ENCODE measurements at places on chromosomes 2 and 18.

DNA sequence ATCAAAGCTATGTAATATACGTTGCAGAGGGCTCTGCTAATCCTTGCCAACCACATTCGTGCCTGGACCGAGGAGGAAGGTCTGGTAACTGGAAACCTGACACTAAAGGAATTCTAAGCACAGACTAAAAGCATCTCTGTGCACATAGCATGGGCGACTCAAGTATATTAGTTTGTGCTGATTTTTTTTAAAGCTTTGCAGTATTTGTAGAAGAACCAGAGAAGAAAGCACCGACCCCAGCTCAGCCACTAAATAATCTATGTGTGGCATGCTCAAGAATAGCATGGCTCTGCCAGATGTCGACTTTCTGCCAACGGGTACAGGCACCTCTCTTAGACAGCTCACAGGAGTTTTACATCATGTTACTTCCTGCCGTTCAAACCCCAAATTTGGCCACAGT lies 73.2 kb upstream of the NRP2 start:
- no peak for DNase-seq

DNA sequence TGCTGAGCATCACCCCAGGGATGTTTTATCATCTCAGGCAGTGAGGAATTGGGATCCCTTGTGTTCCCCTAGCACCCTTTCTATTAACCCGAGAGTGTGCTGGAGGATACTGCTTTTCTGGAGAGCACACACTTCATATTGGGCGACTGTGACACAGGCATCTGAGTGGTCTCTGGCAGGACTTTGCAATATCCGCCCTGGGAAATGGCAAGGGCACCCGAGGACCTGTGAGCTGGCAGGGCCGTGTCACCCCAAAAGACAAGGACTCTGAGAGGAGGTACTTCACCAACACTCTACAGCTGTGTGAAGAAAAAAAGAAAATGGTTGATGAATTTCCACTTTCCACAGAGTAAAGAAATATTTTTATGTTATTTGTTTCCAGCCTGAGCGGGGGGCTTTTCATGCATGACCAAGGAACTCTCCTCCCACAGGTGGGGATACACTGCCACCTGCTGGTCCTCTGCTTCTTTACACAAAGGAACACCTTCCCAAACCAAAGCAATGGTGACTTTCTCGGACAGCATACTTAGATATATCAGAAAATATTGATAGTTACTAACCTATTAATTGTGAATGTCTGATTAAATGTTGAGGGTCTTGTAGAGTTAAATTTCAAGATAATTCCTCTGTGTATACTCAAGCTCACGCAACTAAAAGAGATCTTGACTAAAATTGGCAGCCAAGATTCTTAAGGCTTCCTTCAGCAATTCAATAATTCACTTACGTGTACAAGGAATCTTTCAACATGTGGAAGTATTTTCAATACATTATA lies 45.9 kb upstream of the REG3G start:
- DNase-seq = peak; percentile 51

- peak; percentile 64 for DNase-seq
These were observed 52.5 kb upstream of the FAM136A start for GRCh38 chr2:70354264-70354949.

GRCh38 chr2:169776252-169776761 lies 22.4 kb upstream of the SSB start:
- DNase-seq = no peak

DNA sequence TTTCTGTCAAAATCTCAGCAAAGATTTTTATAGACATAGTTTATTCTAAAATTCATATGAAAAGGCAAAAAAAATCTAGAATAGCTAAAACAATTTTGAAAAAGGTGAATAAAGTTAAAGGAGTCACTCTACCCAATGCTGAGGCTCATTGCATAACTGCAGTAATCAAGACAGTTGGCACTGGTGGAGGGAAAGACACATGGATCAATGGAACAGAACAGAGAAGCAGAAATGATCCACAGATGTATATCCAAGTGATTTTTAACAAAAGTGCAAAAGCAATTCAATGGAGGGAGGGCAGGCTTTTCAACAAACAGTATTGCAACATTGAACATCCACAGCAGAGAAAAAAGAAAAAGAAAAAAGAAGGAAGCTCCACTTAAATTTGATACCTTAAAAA lies 162.8 kb downstream of the RBM43 start:
- DNase-seq = no peak

GRCh38 chr18:74946646-74947375 lies 262.1 kb downstream of the PTGR3 start:
- no peak for DNase-seq

DNA sequence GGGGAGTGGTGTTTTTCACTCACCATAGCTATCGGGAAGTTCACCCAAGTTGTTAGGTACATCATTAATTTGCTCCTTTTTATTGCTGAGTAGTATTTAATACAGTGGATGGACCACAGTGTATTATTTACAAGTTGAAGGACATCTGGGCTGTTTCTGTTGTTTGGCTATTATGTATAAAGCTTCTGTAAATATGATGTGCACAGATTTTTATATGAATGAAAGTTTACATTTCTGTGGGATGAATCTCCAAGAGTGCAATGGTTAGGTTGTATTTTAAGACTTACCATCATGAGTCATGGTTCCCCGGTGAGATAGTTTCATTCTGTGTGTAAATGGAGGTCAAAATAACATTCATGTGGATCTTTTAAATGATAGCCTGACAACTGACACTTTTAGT lies 337.4 kb downstream of the PTPRM start:
- peak; percentile 63 for DNase-seq

- no peak for DNase-seq
These were observed 97.1 kb upstream of the LGALSL start for GRCh38 chr2:64356906-64357305.

DNA sequence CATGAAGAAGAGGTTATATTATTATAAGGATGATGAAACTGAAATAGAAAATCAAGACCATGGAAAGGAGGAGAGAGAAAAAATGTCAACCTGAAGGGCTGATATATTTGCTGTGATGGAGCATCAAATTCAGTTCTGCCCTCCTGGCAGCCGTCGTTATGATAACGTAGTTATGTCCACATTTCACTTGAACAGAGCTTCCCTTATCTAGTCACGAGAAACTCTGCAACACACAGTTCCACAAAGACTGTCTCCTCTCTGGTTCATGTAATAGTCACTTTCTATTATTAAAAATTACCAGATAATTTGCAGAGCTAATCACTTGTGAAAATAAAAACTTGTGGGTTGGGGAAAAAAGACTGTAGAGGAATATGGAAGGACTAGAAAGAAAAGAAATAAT lies 19.5 kb upstream of the RBMS1 start:
- no peak for DNase-seq

DNA sequence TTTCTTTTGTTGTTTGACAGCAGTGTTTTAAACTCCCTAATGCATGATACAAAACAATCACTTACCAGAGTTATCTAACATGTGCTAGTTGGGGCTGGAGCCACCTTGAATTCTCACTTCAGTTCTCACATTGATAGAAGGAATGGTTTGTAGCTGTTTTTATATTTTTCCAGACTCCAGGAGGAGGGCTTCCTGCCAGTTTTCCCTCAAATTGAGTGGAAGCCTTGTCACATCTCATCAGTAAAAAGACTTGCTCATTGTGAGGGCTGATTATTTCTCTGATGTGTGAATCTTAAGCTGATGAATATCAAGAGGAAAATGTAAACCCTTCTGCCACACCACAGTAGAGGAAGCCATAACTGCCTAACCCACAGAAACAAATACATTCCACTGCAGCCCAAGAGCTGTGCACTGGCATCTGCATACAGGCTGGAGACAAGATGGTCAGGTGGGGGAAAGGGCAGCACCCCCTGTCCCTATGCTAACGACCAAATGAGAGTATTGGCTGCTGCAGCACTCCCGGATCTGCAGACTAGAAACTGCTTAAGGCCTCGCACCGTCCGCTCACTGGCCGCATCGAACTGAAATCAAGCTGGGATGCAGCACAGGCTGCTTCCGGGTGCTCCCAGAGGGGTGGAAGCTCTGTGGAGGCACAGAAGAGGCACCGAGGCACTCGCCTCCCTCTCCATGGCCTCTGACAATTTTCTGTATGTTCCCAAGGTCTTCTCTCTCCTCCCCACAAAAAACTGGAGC lies 73.7 kb upstream of the TPO start:
- no peak for DNase-seq

- no peak for DNase-seq
These were observed 10.0 kb upstream of the ICA1L start for GRCh38 chr2:202881570-202881969.

GRCh38 chr2:239106314-239106908 lies 258.5 kb downstream of the TWIST2 start:
- peak; percentile 73 for DNase-seq

- peak; percentile 20 for DNase-seq
These were observed 65.0 kb downstream of the NYAP2 start for GRCh38 chr2:225464346-225465025.

GRCh38 chr2:37105150-37105549 lies 20.8 kb downstream of the GPATCH11 start:
- DNase-seq = no peak

DNA sequence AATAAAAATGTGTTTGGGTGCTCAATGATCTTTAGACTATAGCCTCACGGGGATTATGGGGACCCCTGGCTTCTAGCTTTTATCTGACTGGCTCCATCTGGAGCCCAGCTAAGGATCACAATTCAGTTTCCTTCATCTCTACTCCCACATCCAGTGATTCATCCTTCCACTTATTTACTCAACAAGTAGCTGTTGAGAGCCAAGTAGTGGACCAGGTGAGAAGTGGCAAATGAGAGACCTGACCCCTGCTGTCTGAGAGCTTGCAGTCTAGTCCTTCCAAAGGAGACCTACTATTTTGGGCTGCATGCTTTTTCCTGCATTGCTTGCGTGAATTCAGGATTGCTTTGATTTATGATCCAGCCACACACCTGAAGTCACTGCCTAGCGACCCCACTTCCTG lies 10.7 kb upstream of the DSG3 start:
- peak; percentile 32 for DNase-seq

DNA sequence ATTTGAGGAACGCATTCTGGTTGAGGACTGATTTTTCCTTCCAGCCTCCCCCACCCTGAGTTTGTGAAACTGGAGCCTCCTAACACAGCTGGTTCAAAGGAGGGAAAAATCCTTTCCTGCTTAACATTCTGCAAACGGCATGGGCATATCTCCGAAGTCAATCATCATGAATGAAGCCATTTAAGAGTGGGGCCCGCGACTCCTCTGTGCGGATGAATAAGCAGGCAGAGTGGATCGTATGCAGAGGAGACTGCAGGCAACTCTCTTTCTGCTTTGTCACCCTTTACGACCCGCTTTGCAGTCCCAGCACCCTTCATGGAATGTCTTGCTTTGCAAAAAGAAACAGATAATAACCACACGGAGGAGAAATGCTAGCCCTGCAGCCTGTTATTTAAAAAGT lies 305.2 kb downstream of the CLIP4 start:
- DNase-seq = no peak

DNA sequence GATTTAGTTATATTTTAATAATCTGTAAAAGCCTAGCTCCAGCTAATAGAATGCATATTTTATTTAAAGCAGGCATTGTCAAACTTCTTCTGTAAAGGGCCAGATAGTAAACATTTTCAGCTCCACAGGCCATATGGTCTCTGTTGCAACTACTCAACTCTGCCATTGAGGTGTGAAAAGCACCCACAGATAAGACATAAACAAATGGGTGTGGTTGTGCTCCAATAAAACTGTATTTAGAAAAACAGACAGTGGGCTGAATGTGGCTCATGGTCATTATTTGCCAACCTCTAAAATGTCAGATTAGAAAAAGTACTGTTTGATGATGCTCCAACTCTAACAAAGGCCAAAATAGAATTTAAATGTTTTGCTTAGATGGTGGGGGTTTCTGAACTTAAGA lies 519.9 kb downstream of the RNF144A start:
- DNase-seq = no peak

- no peak for DNase-seq
These were observed 385.4 kb downstream of the SOX11 start for GRCh38 chr2:6077585-6077984.

DNA sequence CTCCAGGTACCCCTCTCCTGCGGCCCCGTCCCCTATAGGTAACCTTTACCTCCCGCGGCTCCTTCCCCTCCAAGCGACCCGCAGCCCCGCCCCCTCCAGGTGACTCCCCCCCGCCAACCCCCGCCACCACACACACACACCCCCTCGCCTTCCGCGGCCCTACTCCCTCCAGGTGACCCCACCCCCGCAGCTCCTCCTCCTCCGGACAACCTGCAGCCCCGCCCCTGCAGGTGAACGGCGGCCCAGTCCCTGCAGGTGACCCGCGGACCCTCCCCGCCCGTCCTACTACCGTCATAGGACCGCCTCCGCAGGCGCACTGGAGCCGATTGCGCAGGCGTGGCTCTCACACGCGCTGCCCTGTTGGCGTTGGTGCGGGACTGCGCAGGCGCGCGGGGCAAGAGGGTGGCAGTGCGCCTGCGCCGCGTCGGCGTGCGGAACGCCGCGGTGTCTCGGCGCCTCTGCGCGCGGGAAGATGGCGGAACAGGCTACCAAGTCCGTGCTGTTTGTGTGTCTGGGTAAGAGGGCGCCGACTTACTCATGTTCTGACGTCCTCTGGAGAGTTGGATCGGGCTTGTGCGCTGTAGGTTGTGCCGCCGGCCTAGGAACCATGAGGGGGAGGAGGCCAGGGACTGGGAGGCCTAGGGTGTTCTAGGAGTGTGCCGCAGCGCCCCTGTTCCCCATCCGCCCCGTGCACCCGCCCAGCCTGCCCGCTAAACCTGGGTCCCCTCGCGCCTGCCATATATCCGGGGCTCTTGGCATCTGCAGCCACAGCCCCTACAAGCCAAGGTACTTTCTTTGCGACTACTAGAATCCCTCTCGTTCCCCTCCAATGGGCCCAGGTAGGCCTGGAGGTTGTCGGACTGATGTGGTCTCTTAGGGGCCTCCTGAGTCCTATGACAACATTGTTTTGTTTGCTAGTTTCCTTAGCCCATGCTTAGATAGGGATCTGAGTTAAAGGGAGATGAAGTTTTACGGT lies at the start of gene ACP1:
Gene ACP1 (plus strand): TSS at position 455 of the 976 bp plus-strand sequence. CDS start 18 bp downstream, at position 473.
- peak; percentile 89 for DNase-seq

- DNase-seq = no peak
These were observed 157.4 kb downstream of the AFF3 start for GRCh38 chr2:99984799-99985515.

GRCh38 chr2:39394516-39394961 lies 42.5 kb downstream of the MAP4K3 start:
- DNase-seq = no peak

DNA sequence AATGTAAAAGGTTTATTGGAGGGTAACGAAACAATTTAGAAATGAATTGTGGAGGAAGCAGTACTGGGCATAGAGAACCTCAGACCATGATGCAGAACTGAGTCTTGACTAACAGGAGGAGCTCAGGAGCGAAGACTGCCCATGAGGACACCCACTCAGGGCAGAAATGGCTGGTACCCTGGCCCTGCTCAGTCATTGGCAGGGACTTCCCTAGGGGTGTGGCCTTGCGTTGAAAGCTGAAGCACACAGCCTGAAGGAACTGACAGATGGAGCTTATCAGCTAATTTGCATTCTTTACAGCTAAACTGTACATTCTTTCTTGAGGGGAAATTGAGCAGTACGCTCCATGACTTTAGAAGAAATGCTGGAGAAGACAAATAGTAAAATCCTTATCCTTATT lies 57.1 kb downstream of the PDK1 start:
- DNase-seq = no peak

GRCh38 chr2:38290332-38290731 lies 86.7 kb downstream of the ATL2 start:
- DNase-seq = no peak

All from HT1080 (cell line).